ENCODE measurements at places on chromosomes 16 and 17.
A peak's percentile ranks its signal among the peaks of the same experiment; 100 is the strongest.

- peak; percentile 31 for DNase-seq
Measured at GRCh38 chr16:14249291-14250032, 178.3 kb downstream of the MRTFB start.

GRCh38 chr17:75476271-75476671 is 19.8 kb downstream of the TMEM94 start:
- DNase-seq: no peak

DNA sequence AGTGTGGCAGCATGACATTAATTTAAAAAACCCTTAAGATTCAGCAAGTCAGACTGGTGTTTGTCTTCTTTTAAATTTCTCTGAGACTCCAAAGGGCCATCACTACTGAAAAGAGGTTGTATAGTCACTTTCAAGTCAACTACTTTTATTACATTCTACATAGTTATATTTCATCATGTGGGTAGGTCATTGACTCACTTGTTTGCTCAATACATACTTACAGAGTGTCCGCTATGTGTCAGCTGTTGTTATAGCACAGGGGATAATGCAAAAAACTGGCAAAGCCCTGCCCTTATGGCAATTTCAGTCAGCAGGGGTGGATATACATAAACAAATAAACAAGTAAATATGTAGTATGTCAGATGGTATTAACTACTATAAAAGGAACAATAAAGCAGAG is 2.5 kb upstream of the MYH4 start:
- DNase-seq: no peak

- no peak for DNase-seq
Measured at GRCh38 chr17:42334677-42335076, 46.4 kb downstream of the STAT5A start.

Data from H54 (cell line).